ENCODE measurements at places on chromosomes 6 and 20.

DNA sequence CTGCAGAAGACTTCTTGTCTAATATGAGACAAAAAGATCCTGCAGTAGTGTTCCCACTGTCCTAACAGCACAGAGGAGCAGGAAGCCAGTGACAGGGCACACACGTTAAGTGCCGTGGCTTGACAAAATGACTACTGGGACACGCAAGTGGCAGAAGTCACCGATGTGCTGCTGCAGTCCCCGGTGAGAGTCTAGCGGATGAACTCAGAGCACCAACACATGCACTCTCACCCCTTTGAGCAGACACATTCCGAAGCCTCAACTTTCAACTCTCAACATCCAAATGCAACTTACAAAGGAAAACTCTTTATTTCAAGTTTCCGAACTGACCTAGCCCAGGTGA lies 898 bp downstream of the LAMA4 start:
- DNase-seq: no peak

DNA sequence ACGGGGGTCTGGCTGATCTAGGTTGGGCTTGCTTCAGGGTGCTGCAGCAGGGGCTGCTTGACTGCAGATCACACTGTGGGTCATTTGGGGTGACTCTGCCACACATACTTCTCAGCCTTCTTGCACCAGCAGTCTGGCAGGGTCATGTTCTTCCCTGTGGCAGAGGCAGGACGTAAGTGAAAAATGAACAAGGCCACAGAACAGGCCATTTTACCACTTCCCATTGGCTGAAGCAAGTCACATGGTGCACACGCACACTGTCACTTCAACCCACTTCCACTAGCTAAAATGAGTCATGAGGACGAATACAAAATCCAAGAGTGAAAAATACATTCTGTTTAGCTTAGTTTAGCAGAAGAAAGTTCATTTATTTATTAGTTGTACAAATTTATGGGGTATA lies 168.6 kb upstream of the GGTLC1 start:
- no peak for DNase-seq

- DNase-seq: no peak
These were observed 44.3 kb upstream of the IRF4 start for GRCh38 chr6:347232-347631.

DNA sequence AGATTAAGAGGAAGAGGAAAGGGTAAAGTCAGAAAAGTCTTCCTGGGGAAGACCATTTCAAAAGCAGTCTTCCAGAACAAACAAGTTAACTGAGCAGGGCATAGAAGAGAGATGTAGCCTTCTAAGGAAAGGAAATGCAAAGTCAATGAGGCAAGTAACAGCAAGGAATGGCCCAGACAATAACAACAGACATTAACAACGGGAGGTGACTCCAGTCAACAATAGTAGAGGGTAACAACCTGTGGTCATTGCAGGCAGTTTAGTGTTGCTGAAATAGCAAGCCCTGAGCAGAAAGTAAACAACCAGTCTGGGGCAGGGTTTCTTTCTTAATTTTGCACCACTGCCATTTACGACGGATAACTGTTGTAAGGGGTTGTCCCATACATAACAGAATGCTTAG lies 2.1 kb downstream of the MDN1 start:
- no peak for DNase-seq
